ENCODE measurements at places on chromosomes 1 and 21.

DNA sequence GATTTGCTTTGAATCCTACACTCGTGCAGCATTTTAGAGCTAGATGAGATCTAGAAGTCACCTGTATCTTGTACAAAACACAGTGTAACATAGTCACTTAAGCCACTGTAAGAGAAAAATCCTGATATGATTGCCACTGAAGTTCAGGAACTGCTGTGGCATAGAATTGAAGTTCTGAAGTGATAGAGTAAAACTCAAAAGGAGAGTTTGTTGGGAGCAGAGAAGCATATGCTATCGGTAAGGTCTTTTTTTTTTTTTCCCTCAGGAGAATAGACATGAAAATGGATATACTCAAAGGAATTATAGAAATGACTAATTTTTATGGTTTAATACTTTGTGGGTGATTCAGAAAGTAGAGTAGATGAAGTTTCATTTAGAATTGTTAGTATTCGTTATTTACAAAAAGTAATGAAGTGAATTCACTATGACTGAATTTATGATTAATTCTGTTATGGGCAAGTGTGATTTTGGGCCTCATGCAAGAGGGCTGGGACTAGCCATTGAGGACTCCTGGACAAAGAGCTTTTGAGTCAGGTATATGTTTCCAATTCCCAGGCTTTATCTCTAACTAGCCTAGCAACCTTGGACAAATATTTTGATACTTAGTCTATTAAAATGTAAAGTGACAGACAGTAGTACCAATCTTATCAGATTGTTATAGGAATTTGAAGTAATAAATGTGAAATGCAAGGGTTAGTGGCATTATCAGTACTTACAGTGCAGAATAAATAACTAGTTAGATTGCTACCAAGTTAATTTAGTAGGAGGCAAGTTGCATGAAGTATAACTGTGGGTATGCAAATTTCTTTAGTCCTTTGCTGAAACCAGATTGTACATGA is 3.1 kb downstream of the KCTD3 start:
- no peak for DNase-seq

DNA sequence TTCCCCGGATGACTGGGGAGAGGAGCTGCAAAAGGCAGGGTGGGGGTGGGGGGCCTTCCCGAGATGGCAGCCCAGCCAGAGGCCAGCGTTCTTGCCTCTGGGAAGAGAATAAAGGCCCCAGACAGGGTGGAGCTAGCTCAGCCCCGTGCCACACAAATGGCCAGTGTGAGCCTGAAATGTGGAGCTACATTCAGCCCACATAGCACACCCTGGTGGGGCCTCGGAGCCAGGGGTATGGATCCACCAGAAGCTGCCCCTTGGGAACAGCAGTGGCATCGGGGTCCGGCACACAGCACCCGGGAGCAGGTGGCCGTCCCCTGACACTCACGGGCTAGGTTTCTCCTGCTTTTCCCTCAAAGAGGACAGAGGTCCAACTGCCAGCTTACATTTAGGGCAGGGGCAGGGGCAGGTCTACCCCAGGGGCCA is 93.9 kb downstream of the PDE9A start:
- DNase-seq: no peak

DNA sequence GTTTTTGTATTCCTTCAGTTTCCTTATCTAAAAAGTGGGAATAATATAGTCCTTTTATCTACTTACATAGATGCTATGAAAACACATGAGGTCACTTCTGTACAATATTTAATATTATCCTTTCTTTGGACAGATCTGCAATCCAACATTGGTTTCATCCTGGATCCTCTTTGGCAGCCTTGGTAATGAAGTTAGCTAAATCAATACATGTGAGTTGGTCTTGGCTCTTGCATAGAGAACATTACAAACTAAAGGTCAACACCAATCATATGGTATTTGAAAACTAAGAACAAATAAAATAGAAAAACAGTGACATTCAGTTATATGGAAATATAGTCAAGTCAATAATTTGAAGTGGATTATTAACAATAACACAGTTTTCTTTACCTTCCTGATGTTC is 3.2 kb upstream of the EDEM3 start:
- DNase-seq: no peak

DNA sequence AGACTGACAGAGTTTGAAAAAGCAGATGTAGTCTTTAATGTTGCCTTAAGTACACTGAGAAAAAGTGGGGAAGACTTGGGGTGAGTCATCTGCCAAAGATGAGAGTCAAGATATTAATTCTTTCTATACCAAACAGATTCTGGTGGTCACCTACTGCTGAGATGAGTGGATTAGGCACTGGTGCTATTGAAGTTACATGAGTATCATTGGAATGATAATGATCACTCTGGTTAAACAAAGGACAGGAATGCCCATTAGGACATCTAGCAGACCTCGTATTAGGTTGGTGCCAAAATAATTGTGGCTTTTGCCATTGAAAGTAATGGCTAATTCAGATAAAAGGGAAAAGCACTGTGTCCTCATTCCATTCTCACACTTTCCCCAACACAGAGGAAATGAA is 1588.9 kb downstream of the KCNT2 start:
- DNase-seq: no peak

- DNase-seq: no peak
Measured at GRCh38 chr1:234639961-234640360, 30.0 kb upstream of the IRF2BP2 start.

GRCh38 chr1:28510273-28510969 is 4.6 kb downstream of the RCC1 start:
- DNase-seq: no peak

GRCh38 chr1:153577624-153578051 is 12.0 kb upstream of the S100A2 start:
- no peak for DNase-seq

DNA sequence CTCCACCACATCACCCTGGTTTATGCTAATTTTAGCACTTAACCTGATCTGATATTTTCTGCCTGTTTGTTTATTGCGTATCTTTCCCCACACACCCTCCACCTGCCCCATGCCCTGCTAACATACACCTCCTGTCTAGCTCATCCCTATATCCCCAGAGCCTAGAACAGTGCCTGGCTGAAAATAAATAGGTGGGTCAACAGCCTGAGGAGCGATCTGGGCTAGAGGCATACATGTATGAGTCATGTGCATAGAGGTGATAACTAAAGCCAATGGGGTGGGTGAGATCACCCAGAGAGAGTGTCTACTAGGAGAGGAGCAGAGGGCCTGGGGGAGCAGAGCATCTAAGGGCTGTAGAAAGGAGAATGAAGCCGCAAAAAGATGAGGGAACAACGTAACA is 2.7 kb downstream of the HTR1D start:
- no peak for DNase-seq

GRCh38 chr1:48767975-48768510 is 8.6 kb downstream of the BEND5 start:
- DNase-seq: no peak

GRCh38 chr1:243526180-243526579 is 270.3 kb downstream of the SDCCAG8 start:
- no peak for DNase-seq

GRCh38 chr1:197063212-197063611 is 3.8 kb downstream of the F13B start:
- no peak for DNase-seq

GRCh38 chr1:217622042-217622441 is 8.8 kb downstream of the GPATCH2 start:
- no peak for DNase-seq

DNA sequence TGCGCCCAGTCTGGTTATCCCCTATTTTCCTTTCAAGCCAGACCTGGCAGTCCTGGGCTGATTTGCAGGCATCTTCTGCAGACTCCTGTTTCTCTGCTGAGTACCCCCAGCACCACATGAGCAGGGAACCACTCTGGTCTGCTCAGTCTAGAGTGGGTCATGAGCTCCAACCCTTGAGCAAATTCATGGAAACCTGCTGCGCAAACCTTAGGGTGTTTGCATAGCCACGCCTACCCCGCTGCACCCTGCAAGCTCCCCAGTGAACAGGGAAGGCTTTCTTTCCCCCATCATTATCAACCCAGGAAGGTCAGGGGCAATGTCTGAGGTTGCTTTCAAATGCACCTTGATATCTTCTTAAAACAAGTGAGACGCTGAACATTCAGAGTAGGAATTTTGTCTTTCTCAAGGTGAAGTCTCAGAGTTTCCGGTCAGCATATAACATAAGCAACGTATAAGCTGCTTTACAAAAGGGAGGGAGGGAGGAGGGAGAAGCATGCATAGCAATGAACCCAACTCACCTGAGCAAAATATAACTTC is 11.1 kb upstream of the KCNE1 start:
- no peak for DNase-seq

DNA sequence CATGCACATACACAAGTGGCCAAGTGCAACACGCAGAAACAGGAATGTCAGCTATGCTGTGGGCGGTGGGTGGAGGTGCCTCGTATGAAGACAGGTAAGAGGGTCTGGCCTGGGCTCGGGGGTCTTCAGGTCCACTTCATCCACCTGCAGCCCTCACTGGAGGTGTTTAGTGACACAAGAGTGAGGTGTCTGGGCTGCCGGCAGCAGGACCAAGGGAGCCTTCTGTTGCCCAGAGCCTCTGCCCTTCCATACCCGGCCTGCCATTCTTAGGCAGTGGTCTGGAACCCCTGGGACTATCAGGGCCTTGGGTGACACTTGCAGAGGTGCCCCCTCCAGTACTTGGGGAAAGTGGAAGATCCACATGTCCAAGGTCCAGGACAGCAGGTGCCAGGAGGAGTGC is 21.7 kb upstream of the ACTRT2 start:
- no peak for DNase-seq

DNA sequence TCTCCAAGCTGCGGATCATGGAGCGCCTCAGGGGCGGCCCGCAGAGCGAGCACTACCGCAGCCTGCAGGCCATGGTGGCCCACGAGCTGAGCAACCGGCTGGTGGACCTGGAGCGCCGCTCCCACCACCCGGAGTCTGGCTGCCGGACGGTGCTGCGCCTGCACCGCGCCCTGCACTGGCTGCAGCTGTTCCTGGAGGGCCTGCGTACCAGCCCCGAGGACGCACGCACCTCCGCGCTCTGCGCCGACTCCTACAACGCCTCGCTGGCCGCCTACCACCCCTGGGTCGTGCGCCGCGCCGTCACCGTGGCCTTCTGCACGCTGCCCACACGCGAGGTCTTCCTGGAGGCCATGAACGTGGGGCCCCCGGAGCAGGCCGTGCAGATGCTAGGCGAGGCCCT is 2.7 kb downstream of the CPTP start:
- no peak for DNase-seq

GRCh38 chr1:201353186-201353940 is 24.1 kb downstream of the TNNT2 start:
- no peak for DNase-seq

DNA sequence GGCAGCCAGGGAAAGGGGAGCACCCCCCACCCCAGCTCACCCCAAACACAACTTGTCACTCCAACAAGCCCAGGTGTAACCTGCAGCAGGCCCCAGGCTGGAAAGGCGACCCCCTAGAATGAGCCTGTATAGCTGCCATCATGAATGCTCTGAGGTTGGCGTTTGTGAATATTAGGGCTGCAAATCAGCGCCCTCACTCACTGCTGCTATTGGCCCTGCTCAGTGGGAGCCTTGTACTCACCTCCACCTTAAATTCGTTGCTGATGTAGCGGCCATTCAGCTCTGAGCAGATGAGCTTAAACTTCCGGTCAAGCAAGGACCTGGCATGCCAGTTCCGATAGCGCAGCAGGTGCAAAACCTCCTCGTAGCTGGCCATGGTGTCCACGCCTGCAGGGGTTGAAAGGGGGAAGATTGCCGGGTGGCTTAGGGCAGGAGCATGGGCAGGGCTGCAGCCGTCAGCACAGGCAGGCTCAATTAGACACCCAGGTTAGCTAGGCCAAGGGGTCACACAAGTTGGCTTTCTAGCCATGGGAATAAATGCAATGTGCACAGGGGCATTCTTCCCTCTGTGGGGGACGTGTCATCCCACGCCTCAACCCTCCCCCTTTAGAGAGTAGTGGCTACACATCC is 81.7 kb downstream of the PIK3CD start:
- no peak for DNase-seq

DNA sequence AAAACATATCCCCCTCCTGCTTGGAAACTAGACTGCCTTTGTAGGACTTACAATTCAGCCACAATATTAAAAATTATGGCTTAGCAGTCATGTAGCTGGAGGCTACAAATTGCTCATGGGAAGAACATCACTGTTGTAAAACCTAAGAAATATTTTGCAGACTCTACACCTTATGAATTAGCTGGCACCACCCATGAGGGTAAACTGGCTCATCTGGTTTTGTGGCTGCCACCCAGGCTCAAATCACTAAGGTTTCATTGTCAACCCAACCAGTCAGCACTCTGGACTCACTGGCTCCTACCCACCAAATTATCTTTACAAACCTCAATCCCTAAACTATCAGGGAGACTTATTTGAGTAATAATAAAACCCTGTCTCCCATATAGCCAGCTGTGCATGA is 100.7 kb upstream of the OLFM3 start:
- no peak for DNase-seq

DNA sequence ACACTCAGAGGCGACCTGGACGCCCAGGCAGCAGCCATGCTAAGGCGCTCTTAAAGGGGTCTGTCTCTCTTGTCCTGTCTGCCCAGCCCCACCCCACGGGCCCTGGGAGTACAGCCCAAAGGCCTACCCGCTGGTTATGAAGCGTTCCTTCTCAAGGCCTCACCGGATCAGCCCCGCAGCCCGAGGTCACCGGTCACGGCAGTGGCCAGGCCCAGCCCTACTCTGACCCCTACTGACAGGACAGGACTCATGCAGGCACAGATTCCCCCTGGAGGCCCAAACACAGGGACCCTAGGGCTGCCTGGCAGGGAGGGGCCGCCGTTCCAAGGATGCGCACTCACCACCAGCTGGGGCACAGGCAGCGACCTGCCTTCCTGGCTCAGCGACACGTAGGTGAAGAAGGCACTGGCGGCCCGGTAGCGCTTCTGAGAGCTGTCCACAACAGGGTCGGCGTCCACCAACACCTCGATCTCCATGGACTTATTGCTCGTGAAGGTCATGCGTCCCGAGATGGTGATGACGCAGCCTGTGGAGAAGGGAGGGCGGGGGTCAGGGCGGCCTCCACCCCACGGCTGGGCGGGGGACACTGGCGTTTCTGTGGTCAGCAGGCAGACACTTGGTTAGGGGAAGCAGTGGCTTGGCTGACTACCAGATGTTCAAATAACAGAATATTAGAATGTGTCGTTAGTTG is 20.0 kb upstream of the GPR153 start:
- DNase-seq: no peak

- DNase-seq: no peak
Measured at GRCh38 chr21:15422783-15423182, 307.0 kb upstream of the USP25 start.

Data from GM04504 (cell line).